ENCODE measurements at places on chromosomes 7 and 10.

- DNase-seq: no peak
Measured at GRCh38 chr10:124156524-124157260, 63.3 kb upstream of the CHST15 start.

- no peak for DNase-seq
Measured at GRCh38 chr7:45387837-45388236, 186.3 kb upstream of the ADCY1 start.

DNA sequence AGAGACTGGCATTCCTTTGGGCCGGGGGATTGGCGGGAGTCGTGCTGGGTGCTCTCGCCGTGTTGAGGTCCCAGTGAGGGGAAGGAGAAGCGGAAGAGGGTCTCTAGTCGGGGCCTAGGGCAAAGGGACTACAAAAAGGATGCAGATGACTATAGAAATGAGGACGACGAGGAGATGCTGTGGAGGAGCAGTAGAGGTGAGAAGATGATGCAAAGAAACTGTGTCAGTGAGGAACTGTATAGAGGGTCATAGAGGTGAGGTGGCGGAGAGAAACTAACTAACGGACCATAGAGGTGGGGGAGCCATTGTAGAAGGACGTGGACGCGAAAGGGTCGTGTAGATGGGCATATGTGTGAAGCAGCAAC lies 324 bp downstream of the TWNK start:
- DNase-seq: no peak

DNA sequence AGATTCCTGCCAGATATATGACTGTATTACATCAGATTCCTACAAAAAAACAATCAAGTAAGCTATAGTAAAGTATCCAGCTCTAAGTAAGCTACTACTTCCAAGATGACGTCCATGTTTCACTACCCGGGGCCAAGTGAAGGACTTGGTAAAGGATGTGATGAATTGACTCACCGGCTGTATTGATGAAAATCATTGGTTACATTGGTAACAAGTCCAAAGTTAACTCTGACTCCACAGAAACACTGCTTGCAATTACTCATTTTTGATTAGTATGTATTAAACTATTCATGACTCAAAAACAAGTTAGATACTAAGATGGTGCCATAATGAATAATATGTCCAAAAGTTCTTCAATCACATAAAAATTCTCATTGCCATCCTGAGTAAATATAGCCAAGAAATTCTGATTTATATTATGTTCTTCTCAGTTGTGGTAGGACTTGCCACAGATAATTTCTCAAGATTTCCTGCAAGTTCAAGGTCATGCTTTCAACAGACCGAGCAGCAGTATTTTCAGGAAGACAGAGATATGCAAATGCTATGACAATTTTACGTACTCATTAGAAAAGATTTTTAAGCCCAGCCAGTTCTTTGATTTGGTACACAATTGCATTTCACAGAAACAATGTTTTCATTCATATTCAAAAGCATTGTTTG lies 12.6 kb upstream of the DNAJC1 start:
- DNase-seq: no peak

- no peak for DNase-seq
Measured at GRCh38 chr10:123146894-123147634, 872 bp upstream of the HMX2 start.

- DNase-seq: no peak
Measured at GRCh38 chr10:22712956-22713852, 1.2 kb downstream of the PIP4K2A start.

DNA sequence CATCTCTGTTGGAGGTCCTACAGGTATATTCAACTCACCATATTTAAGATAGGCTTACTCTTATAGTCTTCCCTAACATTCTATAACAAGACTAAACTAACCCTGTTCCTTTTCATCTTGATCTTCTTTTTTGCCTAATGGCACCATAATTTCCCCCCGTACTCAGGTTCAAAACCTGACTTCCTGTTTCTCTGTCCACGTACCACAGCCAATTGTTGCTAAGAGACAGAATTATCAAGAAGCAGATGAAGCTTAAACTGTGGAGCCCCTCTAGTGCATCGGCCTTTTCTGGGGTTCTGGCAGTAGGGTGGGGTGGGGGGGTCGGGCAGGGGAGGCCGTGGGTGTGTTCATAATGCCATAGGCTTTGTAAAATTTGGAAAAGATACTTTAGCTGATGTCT lies 109.2 kb downstream of the EVX1 start:
- DNase-seq: no peak

GRCh38 chr10:75922435-75922834 lies 491.0 kb downstream of the LRMDA start:
- no peak for DNase-seq

DNA sequence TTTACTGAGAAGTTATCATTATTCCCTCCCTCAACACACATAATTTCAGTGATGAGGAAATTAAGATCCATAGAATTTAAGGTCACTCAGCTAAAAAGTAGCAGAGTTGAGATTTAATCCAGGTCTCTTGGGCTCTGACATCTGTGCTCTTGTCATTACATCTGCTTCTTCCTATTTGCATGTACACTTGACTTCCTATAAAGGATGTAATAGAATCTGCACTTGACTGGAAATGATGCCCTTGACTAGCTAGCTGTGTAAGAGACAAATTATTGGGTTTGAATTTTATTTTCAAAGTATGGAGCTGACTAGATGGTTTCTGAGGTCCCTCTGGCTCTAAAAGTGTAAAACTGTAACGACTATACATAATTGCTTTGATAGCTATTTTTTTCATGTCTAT lies 59.5 kb downstream of the AGK start:
- DNase-seq: no peak

- peak; percentile 41 for DNase-seq
Measured at GRCh38 chr10:15370856-15371701, at the start of gene FAM171A1. Gene FAM171A1 (minus strand): TSS chr10:15371289. CDS start chr10:15371052, 237 bp downstream.

DNA sequence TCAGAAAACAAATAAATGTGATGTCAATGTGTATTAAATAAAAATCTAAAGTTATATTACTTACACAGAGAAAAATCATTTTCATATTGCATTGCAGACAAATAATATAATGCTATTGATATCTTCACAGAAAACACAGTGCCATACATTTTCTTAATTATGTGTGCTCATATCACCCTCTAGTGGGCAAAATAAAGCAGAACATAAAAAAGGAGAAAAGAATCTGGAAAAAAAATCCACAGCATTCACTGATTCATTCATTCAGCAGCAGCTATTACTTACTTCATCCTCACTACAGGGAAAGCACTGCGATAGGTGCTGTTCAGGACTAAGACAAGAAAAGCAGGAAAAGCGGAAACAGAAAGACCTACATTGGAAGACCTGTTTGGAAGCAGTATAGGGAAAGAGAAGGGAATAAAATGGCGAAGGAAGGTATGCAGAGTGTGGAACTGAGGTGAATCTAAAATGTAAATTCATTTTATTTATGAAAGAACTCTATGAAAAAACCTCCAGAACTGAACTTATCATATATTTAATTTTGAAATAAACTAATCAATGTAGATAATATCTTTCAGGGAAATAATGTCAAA lies 73.2 kb downstream of the POT1 start:
- no peak for DNase-seq

GRCh38 chr7:155845226-155845625 lies 33.0 kb upstream of the SHH start:
- DNase-seq: no peak

GRCh38 chr7:94040254-94040653 lies 36.1 kb upstream of the BET1 start:
- no peak for DNase-seq

DNA sequence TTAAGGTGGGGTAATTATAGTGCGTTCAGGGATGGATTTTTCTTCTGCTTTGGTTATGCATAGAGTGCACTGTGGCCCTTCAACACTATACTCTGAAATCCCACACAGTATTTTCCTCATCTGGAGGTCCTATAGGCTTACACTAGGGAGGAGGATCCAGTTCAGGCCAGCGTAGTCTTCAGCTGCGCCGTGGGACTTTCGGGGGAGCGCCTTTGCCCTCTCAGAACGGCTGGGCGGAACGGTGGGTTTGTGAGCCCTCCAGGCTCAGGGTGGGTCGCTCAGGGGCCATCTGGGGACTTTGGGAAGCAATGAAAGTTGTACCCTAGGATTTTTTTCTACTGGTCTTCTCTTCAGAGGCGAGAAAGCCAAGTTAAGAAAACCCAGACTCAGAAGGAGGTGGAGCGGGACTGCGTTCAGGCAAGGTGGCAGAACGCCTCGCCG lies 652 bp upstream of the VPS26A start:
- no peak for DNase-seq

- DNase-seq: no peak
Measured at GRCh38 chr10:15043674-15044073, at the start of gene OLAH. Gene OLAH (plus strand): TSS chr10:15043943. CDS start chr10:15047289, 3,346 bp downstream.

- DNase-seq: no peak
Measured at GRCh38 chr7:31492086-31492485, 21.8 kb upstream of the ITPRID1 start.

DNA sequence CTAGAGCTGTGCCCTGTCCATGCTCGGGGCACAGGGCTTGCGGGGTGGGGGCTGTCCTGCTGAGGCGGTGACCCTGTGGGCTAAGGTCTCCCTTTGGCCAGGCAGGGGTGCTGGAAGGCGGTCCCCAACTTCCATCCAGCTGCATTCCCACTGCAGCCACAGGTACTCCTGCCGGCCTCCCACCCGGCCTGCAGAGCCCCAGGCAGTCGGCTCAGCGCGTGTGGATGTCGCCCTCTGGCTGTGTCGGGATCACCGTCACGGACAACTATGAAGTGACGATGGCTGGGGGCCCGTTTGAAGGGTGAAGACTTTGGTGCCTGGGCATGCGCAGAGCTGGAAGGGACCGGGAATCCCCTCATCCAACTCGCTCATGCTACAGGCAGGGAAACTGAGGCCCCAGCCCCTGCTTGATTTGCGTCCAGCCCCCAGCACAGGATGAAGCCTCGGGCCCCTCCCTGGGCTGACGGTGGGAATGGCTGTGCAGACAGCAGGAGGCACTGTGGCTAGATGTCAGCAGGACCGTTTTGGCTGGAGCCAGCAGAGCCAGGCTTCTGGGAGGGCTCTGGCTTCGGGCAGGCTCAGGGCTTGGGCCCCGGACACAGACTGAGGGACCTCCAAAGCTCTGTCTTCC lies 2.3 kb upstream of the TMEM184A start:
- DNase-seq: no peak

DNA sequence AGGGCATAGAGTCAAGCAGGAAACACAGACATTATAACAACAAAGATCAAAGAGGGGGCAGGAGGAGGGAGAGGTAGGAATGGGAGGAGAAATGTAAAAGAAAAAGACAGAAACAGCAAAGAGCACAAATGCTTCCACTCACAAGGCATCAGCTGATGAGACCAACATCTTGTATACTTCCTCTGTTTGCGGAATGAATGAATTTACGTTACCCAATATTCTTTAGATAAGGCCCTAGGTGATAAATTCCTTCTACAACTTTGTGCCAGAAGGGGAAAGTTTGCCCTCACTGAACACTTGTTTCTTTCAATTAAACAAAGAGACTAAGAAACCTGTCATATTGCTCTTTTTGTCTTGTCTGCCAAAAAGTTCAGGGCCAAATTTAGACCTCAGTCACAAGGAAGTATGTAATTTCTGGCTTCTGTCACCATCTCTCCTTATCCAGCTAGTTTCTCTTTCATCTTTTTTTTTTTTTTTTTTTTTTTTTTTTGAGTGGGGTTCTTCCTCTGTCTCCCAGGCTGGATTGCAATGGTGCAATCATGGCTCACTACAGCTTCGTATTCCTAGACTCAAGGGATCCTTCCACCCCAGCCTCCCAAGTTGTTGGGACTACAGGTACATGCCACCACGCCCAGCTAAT lies 116.4 kb upstream of the NANOS1 start:
- no peak for DNase-seq

GRCh38 chr10:5559642-5560141 lies 34.9 kb downstream of the CALML3 start:
- no peak for DNase-seq

DNA sequence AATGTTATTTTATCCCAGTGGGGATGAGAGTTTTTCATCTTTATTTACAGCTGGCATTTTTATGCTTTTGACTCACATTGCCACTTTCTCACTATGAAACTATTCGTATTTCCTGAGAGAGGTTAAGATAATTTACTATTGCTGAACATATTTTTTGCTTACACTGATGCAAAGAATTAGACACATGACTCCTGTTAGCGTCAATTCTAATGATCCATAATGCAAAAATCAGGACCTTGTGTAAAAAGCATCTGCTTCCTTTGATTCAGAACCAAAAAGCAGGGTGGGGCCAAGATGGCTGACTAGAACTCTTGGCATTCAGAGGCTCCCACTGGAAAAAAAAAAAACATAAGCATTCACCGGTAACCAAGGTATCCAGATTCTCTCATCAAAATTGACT lies 464.8 kb downstream of the SEMA3D start:
- no peak for DNase-seq

- no peak for DNase-seq
Measured at GRCh38 chr7:96426685-96427084, 104.8 kb upstream of the SLC25A13 start.

- DNase-seq: no peak
Measured at GRCh38 chr7:103130901-103131624, 17.8 kb downstream of the NAPEPLD start.

- no peak for DNase-seq
Measured at GRCh38 chr10:102752934-102753664, 9.4 kb downstream of the WBP1L start.

DNA sequence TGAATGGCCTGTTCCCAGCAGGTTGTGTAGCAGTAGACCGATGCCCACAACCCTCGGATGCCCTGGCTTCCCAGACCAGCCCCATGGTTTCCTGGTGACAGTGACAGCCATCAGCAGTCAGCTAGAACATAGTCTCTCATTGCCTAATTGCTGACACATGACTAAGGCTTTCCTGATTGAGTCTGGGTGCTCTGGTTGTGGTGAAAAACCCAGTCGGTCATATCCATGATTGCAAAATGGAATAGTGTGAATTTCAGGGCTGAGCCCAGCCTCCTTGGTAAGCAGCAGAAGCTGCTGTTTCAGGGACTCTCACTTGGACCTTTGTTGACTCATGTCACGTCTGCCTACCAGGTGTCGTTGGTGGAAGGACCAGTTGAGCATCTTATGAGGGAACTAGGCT lies 36.6 kb downstream of the POR start:
- DNase-seq: no peak

DNA sequence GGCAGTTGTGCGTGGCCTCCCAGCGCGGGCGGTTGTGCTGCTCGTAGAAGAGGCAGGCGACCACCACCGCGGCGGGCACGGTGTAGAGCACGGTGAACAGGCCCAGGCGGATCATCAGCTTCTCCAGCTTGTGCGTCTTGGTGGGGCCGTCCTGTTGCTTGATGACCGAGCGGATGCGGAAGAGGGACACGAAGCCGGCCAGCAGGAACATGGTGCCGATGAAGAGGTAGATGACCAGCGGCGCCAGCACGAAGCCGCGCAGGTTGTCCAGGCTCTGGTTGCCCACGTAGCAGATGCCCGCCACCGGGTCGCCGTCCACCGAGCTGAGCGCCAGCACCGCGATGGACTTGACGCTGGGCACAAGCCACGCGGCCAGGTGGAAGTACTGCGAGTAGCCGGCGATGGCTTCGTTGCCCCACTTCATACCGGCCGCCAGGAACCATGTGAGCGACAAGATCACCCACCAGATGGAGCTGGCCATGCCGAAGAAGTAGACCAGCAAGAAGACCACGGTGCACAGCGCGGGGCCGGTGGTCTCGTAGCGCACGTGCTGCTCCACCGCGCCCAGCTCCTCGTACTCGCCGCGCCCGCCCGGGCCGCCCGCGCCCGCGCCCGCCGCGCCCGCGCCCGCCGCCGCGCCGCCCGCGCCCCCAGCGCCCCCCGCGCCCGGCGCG lies 2.2 kb downstream of the FZD8 start:
- no peak for DNase-seq
